ENCODE measurements at places on chromosomes 11 and 22. TPM values are rescaled to one million over a fixed set of nuclear protein-coding genes. Genes with fewer than 3 reads are reported as not detected.
A peak's percentile ranks its signal among the peaks of the same experiment; 100 is the strongest.

GRCh38 chr22:39457198-39457555, 365 bp downstream of the MGAT3 start:
- DNase-seq = peak; percentile 94

DNA sequence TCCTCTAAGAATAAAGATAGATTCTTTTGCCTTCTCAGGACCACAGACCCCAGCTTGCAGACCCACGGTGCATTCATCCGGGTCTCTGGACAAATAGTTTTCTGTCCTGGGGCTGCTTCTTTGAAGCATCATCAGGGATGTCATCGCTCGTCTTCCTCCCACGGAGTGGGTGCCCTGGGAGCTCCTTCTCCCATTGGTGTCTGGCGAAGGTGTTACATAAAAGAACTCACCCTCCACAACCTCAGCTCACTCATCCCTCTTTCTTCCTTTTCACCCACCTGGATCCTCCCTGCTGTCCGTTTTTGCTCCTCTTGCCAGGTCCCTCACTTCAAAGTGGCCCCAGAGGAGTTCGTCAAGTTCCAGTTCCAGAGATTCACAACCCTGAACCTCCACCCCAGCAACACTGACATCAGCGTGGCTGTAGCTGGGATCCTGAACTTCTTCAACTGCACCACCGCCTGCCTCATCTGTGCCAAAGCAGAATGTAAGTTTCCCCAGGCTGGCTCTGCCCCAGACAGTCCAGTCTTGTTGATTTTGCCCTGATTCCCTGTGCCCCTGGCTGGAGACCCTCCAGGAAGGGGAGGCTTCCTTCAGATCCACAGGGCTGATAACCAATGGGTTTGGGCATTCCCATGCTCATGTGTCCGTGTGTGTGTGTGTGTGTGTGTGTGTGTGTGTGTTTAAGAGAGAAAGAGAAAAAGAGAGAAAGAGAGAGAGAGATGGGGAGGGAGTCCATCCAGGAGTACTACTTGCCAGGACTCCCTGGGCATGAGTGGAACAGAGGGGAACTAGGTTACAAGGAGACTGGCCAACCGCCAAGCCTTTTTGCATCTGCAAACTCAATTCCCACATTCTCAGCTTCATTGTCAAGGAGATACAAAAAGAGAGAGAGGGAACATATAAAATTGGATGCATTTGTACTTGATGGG, 204.2 kb upstream of the TBCEL start:
- no peak for DNase-seq

DNA sequence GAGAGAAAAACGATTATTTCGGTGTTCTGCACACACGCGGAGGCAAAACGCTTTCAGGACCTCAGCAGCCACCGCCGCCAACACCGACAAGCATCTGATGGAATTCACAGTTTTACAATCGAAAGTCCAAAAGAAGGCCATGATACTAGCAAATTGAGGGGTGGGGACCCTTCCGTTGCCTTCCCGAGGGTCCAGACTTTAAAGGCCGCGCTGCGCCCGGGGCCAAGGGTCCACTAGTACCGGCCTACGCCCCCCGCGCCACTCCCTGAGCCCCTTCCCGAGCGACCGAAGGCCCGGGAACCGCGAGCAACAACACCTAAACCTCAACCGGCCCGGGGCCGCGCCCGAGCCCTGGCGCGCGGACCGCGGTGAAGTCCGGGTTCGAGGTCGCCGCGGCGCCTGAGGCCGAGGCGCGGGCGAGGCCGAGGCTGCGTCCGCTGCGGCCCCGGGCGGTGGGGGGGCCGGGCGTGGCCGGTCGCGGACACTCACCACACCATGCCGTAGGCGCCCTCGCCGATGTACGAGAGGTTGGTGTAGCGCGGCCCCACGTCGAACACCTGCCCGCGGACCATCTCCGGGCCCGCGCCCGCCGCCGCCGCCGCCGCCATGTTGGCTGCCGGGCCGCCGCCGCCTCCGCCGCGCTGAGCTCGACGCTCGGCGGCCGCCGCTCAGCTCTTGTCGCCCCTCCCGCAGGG, 465 bp downstream of the MAPK1 start:
- DNase-seq = peak; percentile 84

- DNase-seq = no peak
Measured at GRCh38 chr11:71385091-71385490, 63.1 kb downstream of the DHCR7 start.

DNA sequence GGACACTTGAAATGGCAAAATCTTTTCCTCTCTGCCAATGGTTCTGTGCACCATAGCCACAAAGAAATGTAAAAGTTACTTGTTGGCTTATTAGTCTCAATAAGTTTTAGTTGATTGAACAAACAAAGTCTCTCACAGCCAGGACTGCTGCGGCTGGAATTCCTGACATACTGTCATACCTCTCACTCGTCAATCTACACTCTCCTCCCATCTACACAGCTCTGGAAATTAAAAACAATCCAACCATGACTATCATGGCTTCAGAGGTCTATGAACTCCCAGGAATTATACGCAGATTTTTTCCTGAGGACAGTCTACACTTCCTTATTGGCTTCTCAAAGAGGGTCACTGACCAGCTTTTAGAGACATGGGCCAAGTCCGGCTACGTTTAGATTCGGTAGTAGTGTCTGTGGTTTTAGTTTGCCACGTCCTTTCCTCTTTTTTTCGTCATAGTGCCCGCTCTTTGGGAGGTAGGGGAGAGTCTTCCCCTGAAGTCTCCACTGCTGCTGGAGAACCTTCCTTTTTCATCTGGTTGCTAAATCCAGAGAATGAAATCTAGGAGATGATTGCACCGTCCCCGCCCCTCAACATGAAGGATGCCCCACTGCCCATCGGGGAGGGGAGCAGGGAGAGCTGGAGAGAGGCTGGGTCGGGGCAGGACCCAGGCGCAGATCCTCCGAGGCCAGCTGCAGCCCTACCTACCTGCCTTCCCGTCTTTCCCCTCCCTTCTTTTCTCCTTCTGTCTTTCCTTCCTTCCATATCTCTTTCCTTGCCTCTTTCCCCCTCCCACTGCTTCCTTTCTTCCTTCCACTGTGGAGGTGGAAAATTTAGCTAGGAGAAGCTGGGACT, 1.0 kb upstream of the PLEKHB1 start:
- DNase-seq = no peak

- DNase-seq = peak; percentile 95
Measured at GRCh38 chr11:128902515-128903066, 11.4 kb downstream of the KCNJ5 start.

DNA sequence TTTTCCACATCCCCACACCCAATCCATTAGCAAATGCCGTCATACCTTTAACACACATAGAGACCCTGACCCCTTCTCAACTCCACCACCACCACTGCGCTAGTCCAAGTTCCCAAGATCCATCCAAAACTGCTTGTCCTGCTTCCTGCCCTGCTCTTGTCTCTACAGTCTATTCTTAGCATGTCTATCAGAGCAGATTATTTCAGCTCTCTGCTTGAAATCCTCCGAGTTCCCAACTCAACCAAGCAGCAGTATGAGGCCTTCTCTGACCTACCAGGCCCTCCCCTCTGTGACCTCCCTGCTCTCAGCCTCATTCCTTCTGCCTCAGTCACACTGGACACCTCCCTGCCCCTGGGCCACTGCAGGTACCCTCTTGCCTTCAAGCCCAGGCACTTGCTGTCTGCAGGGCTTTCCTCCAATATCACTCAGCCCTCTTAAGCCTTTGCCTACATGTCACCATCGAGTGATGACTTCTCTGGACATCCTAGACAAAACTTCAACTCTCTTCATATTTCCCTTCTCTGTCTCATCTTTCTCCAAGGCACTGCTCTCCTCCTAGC, 134.6 kb downstream of the SPATA19 start:
- DNase-seq = no peak

The ZNRF3 gene
- total RNA-seq = 6.9 TPM

- DNase-seq = no peak
Measured at GRCh38 chr11:38332046-38332445, 1734.0 kb upstream of the RAG2 start.

- peak; percentile 27 for DNase-seq
Measured at GRCh38 chr11:34351687-34352469, 5.9 kb downstream of the ABTB2 start.

The CENPM gene
- 1.8 TPM for total RNA-seq

The MFNG gene
- 0.72 TPM for total RNA-seq

DNA sequence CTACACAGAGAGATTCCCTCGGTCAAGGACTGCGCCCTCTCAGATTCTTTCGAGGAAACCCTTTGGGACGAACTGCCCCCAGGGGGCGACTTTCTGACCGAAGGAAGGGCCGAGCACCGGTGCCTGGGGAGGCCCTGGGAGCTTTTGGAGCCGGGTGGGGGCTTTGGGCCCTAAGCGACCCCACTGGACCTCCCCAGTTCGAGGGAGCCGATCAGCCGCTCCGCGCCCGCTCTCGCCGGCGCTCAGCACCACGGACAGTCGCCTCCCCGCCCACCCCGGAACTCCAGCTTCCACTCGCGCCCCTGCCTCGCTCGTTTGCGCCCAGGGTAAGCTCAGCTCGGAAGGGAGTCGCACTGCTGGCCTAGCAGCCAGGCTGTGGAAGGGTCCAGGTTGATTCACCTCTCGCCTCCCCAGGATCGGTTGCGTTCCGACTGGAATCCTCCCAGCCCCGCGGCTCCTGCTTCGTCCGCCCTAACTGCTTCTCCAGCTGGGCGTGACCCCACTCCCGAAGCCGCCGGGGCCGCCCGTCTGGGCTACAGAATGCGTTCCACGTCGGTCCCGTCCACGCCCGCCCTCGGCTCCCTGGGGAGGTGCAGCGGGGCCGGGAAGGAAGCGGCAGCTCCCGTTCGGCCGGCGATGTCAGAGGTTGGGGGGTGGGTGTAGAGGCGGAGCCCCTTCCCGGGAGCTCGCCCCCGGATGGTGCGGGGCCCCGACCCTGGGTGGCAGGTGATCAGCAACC, 428 bp downstream of the SCN3B start:
- DNase-seq = peak; percentile 92

All from osteoblast (primary cell).